ENCODE measurements at places on chromosomes 16 and 17. TPM values are rescaled to one million over a fixed set of nuclear protein-coding genes. Genes with fewer than 3 reads are reported as not detected.

Gene GRAPL
- polyA plus RNA-seq, result 20.7 TPM

Gene TPPP3
- polyA plus RNA-seq, result 0.91 TPM

Gene MEIOB
- polyA plus RNA-seq, result 0.04 TPM

Gene TEKT1
- not detected for polyA plus RNA-seq

Gene EMC8
- polyA plus RNA-seq, result 59.6 TPM

Gene PDIA2
- 0.63 TPM for polyA plus RNA-seq
